NCI-H1694 (cell line): ENCODE measurements at places on chromosomes 5 and 9.

- DNase-seq = no peak
Measured at GRCh38 chr5:16271851-16272250, 92.3 kb upstream of the MARCHF11 start.

DNA sequence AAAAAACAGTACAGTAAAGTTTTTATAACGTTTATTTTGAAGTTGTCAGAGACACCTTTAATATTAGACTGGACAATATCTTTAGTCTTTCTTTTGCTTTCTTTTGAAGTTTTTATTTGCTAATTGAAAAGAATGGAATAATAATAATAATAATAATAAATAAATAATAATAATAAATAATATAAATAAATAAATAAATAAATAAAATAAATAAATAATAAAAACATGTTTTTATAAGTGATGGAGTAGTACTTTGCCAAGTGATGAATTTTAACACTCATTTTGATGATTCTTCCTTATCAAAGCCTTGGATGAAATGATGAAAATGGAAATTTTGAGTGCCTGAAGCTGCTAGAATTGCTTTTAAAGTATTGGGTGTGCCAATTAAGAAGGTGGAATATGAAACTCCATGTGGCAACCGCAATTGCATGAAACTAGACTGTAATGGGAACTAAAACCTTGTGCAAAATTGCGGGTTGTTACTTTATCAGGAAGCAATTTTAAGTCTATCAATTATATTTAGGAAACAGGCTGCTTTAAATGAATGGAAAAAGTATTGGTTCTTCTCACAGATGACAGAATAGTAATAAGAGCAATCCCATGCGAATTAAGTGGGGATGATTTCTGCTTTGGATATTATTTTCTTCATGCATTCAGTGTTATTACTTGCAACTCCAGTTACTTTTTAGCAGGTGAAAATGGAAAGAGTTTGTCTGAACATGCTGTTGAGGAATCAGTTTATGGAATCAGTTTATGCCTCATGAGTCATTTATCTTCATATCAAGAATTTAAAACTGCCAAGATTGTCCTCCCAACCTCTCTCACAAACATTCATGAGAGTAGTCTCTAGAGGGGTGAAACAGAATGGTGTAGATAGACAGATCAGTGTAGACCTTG is 4.6 kb downstream of the ANXA1 start:
- no peak for DNase-seq

DNA sequence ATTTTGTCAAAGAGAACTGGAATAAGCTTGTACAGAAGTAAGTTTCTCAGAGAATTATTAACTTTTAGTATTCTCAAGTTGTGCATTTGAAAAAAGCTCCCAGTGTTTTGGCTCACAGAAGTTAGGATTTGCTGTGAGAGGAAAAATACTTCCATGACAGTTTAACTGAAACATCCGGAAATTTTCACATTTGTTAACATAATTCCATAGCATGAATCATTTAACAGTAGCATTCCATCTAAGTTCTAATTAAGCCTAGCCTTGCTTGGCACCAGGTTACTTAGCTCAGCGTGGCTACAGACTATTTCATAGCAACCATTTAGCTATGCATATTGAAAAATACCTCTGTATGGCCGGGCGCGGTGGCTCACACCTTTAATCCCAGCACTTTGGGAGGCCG is 90.8 kb downstream of the LNPEP start:
- DNase-seq = no peak

DNA sequence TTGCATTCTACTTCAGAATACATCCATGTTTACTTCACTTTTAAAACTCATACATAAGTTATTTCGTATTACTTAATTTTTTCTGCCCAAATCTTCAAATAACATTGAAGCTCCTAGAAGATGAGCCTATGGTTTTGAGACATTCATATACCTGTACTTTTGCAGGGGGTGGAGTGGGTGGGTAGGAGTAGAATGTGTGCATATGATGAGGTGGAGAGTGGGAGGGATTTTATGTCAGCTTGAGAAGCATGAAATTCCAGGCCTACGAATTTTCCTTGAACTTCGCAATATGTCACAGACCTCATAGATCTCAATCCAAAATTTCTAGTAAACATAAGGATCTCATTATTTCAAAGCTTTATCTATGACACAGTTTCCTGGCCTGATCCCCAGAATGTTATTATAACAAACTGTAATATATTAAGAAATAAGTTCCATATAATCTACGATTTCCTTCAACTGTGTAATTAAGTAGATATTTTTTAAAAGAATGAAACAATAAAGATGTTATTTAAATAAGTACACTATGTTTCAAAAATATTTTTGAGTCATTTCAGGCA is 19.7 kb upstream of the MOB3B start:
- DNase-seq = no peak

GRCh38 chr5:147619281-147619878 is 109.5 kb upstream of the DPYSL3 start:
- DNase-seq = no peak

GRCh38 chr5:135594416-135594960 is 15.7 kb upstream of the CXCL14 start:
- no peak for DNase-seq

- DNase-seq = no peak
Measured at GRCh38 chr9:131238402-131239021, 37.8 kb downstream of the FAM78A start.

- no peak for DNase-seq
Measured at GRCh38 chr9:137021979-137022661, 5.9 kb downstream of the ABCA2 start.

- DNase-seq = no peak
Measured at GRCh38 chr9:114677418-114677817, 4.6 kb downstream of the TEX48 start.

- DNase-seq = no peak
Measured at GRCh38 chr5:71456362-71456743, 902 bp downstream of the BDP1 start.

- DNase-seq = no peak
Measured at GRCh38 chr5:14017904-14018303, 73.4 kb upstream of the DNAH5 start.

DNA sequence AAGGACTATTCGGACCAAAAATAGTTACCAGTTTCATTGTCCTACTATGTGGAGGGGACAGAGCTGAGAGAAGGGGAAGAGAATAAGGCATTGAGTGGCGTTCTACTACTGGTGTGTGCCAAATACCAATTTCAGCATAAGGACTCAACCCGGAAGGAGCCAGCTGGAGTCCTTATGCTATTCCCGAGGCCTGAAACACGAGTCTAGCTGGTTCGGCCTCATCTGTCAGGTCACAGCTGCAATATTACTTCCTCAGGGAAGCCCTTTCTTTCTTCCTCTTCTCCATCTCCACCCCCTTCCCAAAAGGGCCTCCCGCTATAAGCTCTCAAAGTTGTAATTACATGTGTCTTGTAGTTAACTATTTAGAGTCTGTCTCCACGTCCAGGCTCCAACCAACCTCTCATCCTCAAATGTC is 20.5 kb upstream of the FER start:
- peak; percentile 18 for DNase-seq

DNA sequence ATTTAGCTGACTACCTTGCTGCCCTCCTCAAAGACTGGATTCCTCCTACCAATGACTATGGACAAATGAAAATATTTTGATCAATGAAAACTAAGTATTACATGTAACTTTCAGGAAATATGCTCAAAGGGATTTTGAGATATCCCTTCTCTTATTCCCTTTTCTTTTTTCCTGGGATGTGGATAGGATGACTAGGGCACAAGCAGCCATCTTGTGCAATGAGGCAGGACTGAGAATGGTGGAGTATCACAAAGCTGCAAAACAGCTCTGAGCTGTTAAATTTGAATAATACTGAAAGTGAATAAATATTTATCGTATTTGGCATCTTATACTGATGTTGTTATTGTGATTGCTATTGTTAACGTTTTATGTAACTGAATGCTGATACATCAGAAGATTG is 333.1 kb upstream of the NUDT12 start:
- DNase-seq = no peak

- peak; percentile 50 for DNase-seq
Measured at GRCh38 chr5:134026521-134027287, 21.9 kb upstream of the VDAC1 start.

- DNase-seq = no peak
Measured at GRCh38 chr9:134681061-134681661, 39.6 kb downstream of the COL5A1 start.

DNA sequence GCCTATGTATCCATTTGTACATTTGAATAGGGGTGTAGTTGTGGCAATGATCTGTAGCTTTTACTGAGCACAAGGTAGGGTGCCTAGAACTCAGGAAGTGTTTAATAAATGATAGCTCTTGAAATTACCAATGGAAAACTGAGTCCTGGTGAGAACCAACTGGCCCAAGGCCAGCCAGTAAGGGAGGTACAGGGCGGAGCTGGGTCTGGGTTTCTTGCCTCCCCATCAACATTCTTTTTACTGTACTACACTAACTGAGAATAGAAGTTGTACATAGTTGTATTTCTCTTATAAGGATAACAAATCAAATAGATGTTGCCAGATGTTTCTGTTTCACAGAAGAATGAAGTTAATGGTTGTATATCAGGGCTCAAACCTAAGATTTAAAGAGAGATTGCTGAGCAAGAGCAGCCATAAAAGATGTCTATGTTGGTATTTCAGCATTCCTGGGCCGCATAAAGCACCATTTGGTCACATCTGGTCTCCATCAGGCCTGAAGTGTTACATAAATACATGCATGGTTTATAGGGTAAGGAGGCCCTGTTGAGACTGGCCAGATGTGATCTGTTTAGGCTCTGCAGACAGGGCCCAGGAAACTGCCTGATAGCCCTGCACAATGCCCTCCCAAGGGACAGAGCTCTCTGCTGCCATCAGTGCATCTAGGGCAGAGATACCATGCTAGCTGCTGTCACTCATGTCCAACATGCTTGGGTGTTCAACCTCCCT is 210.5 kb downstream of the NXNL2 start:
- no peak for DNase-seq

GRCh38 chr9:37787059-37787458 is 2.2 kb upstream of the EXOSC3 start:
- DNase-seq = no peak

DNA sequence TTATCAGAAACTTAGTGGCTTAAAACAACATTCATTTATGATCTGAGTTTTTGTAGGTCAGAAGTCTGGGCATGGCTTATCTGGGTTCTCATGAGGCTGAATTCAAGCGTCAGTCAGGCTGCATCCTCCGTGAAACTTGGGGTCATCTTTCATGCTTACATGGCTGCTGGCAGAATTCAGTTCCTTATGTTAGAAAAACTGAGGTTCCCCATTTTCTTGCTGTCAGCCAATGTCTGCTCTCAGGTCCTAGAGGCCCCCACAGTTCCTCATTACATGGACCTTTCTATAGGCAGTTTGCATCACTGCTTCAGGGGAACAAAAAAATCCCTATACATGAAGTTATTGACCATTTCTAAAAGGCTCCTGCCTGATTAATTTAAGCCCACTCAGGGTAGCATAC is 83.8 kb upstream of the NMUR2 start:
- no peak for DNase-seq

DNA sequence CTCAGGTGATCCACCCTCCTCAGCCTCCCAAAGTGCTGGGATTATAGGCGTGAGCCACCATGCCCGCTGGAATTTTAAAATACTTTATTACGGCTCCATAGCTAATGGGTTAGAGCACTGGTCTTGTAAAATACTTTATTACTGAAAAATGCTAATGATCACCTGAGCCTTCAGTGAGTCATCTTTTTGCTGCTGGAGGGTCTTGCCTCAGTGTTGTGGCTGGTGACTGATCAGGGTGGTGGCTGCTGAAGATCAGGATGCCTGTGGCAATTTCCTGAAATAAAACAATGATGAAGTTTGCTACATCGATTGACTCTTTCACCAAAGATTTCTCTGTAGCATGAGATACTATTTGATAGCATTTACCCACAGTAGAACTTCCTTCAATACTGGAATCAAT is 26.0 kb upstream of the GNE start:
- no peak for DNase-seq

GRCh38 chr5:125372694-125373631 is 626.5 kb upstream of the ZNF608 start:
- peak; percentile 34 for DNase-seq

- DNase-seq = no peak
Measured at GRCh38 chr5:123571927-123572326, 60.0 kb downstream of the CSNK1G3 start.

- no peak for DNase-seq
Measured at GRCh38 chr9:123678878-123679329, 251.0 kb downstream of the DENND1A start.

GRCh38 chr9:91417602-91418214 is 5.9 kb downstream of the NFIL3 start:
- DNase-seq = no peak

DNA sequence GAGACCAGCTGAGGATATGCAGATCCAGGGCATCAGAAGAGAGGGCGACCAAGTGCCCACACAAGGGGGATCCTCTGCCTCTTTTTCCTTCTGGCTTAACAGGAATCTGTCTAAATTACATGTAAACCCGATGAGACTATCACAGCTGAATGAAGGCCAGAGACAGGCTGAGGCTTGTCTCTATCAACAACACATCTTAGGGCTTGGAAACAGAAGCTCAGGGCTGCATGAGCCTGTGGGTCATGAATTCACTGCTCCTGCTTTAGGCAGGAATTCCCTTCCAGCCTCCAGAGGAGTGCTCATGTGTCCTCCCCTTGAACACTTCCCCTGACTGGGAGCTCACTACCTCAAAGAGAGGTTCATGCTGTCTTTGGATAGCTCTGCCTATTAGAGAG is 106.1 kb upstream of the PHYKPL start:
- peak; percentile 39 for DNase-seq

DNA sequence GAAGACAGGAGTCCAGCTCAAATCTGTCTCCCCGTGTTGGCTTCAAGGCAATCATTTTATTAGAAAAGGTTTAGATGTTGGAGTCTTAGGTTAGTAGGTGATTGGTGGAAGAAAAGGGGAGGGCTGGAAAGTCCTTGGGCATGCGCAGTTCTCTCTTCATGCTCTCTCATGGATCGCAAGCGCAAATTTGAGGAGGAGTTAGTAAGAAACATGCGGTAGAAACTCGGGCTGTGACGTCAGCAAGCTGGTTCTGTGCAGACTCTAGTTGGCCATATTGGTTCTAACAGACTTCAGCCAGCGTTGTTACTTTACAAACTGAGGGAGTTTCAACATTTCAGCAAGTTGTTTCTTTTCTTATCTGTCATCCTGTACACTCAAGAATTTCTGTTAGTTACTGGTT is 392.2 kb downstream of the CDK5RAP2 start:
- DNase-seq = no peak
